Pancreas (tissue), 10 donors: ENCODE measurements at places on chromosomes 2 and 18. TPM values are rescaled to one million over a fixed set of nuclear protein-coding genes. Genes with fewer than 3 reads are reported as not detected.
A peak's percentile ranks its signal among the peaks of the same experiment; 100 is the strongest.

The SP5 gene
- total RNA-seq, result 0.08 TPM

The INHBB gene
- total RNA-seq, result 0.59 TPM

DNA sequence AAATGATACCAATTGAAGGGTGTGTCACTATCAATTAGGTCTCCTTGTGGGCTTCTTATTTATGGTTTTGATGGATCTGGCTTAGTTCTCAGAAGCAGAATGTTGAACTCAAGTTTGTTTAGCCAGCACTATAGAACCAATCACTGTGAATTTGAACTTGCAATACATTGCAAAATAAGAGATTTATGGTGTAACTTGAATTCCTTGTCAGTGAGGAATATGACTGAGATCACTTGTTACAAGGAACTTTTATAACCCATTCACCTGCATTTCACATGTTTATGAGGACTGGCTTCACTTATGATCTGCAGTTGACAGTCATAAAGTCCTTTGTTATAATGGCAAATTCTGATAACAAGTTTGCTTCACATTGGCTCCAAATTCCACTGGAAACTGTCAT lies 9.8 kb downstream of the GATA6 start:
- H3K4me3 ChIP-seq, result no peak overlapping the region
- no peaks in the 10 kb centered on the region for H3K36me3 ChIP-seq
- DNase-seq, result no peak
- peaks cover 27% of the 10 kb centered on the region for H3K4me1 ChIP-seq
- no peaks in the 10 kb centered on the region for H3K27me3 ChIP-seq
- peak overlapping the region; percentile 99 for H3K27ac ChIP-seq

The CCDC178 gene
- 0.23 TPM for total RNA-seq

- no peak overlapping the region for H3K4me3 ChIP-seq
- H3K27me3 ChIP-seq, result no peaks in the 10 kb centered on the region
- H3K36me3 ChIP-seq, result no peaks in the 10 kb centered on the region
Observed at GRCh38 chr2:142557391-142557790, 320.1 kb upstream of the KYNU start.

DNA sequence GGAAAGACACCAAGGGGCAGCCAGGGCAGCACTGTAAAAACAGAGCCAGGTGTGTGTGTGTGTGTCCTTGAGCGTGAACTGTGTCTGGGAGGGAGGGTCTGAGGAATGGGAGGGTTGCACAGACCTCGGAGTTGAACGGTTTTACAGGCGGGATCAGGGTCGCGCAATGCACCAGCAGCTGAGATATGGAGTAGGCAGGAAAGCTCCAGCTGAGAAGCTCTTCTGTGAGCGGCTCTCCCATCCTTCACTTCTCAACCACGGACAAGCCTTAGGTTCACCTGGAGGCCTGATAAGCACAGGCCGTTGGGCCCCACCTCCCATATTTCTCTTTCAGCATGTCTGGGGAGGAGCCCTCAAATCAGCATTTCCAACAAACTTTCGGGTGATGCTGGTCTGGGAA lies 12.1 kb downstream of the SERTAD2 start:
- no peak overlapping the region for H3K4me3 ChIP-seq
- H3K4me1 ChIP-seq, result peaks cover 34% of the 10 kb centered on the region
- DNase-seq, result no peak

The TMBIM1 gene
- total RNA-seq, result 147 TPM

The DSG2 gene
- total RNA-seq, result 23.2 TPM

DNA sequence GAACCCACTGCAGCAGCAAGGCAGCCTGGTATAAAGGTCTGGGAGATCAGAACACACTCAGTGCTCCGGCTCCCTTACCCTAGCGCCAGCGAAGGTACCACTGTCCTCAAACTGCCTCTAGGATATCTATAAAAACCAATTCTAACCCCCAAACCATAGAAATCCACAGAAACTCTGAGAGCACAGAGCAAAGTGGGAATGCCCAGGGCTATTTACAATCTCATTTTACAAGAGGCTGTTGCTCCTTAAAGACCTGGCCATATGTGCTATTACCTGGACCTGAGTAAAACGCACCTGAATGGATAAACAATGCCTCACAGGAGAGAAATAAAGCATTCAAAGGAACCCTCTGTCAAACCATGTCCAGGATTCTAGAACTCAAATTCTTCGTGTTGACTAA lies 4.3 kb downstream of the STK39 start:
- no peak for DNase-seq
- H3K27ac ChIP-seq, result no peak overlapping the region
- peaks cover 28% of the 10 kb centered on the region for H3K4me1 ChIP-seq
- H3K27me3 ChIP-seq, result no peaks in the 10 kb centered on the region

DNA sequence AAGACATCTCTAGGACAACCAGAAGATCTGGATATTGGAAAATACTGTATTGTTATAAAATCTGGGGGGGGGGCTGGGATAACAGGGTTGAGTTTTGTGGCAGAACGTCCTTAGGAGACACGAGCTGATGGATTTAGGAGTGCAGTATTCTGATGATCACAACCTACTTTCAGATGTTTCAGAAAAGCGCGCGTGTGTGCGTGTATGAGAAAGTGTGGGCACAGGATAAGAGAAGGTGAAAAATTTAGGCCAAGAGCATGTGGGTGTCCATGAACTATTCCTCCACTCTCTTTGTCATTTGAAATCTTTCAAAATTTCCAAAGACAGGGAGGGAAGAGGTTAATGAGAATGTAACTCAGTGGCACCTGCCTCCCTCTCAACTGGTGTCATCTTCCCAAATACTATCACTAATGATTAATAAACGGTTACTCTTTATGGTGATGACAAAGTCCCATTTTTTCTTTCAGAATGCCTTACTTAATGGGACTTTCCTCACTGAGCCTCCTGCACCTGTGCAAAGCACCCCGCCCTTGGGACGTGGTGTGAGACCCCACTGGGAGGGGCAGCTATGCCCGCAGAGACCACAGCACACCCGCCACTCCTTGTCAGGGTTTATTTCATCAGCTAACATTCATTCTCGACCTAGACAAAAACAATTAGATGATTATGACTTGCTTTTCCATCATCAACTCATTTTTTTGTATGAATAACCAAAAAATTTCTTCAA lies 53.6 kb downstream of the HS6ST1 start:
- H3K4me3 ChIP-seq, result no peak overlapping the region
- H3K27me3 ChIP-seq, result no peaks in the 10 kb centered on the region
- DNase-seq, result no peak
- no peaks in the 10 kb centered on the region for H3K36me3 ChIP-seq
- no peak overlapping the region for H3K27ac ChIP-seq

The PAX3 gene
- not detected for total RNA-seq

- no peak overlapping the region for H3K4me3 ChIP-seq
- no peaks in the 10 kb centered on the region for H3K27me3 ChIP-seq
- H3K36me3 ChIP-seq, result no peaks in the 10 kb centered on the region
- H3K4me1 ChIP-seq, result no peaks in the 10 kb centered on the region
- DNase-seq, result no peak
- no peak overlapping the region for H3K27ac ChIP-seq
Observed at GRCh38 chr18:3384664-3385563, 65.1 kb upstream of the TGIF1 start.

The NT5DC4 gene
- not detected for total RNA-seq

- DNase-seq, result no peak
- H3K27ac ChIP-seq, result no peak overlapping the region
- no peaks in the 10 kb centered on the region for H3K4me1 ChIP-seq
Observed at GRCh38 chr2:120305937-120306490, 39.9 kb upstream of the INHBB start.

- H3K27me3 ChIP-seq, result no peaks in the 10 kb centered on the region
- no peaks in the 10 kb centered on the region for H3K4me1 ChIP-seq
- no peak overlapping the region for H3K27ac ChIP-seq
- H3K4me3 ChIP-seq, result no peak overlapping the region
Observed at GRCh38 chr2:212384027-212384426, 154.6 kb downstream of the ERBB4 start.

DNA sequence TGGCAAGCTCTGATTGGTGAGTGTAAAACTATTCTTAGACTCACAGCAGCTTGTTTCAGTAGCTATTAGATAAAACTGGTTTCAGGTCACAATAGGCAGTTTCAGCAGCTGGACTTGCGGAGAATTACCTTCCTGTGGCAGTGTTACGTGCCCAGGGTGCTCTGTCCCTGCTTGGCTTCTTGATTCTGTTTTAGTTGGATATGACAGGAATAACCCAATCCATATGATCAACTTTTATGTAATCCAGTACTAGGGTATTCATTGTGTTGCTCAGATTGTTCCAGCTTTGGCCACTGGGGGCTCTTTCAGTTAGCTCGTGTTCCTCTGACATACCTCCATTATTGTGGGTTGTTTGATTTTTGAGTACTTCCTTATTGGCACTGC lies 43.1 kb downstream of the INPP4A start:
- peaks cover 13% of the 10 kb centered on the region for H3K4me1 ChIP-seq
- H3K27ac ChIP-seq, result no peak overlapping the region
- H3K27me3 ChIP-seq, result no peaks in the 10 kb centered on the region
- no peaks in the 10 kb centered on the region for H3K36me3 ChIP-seq

The STPG4 gene
- total RNA-seq, result not detected

The SNORC gene
- total RNA-seq, result 1.2 TPM

DNA sequence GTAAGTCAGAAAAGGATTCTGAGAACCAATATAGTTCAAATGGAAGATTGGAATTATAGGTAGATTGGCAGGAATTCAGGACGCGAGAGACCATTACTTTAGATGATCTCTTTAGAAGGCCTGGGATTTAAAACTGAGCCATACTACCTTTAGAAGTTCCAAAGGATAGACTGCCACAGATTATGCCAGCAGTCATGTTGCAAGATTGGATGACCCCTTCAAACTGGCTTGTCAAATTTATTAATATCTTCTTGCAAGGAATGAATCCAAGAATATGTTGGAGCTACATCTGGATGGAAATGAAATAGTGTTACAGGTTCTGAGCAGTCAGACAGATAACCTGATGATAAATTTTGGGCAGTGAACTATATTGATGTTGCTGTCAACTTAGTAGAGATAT lies 22.0 kb downstream of the BABAM2 start:
- no peak overlapping the region for H3K4me3 ChIP-seq
- H3K36me3 ChIP-seq, result no peaks in the 10 kb centered on the region
- no peak for DNase-seq
- no peak overlapping the region for H3K27ac ChIP-seq
- H3K27me3 ChIP-seq, result no peaks in the 10 kb centered on the region

The HRH4 gene
- total RNA-seq, result not detected

DNA sequence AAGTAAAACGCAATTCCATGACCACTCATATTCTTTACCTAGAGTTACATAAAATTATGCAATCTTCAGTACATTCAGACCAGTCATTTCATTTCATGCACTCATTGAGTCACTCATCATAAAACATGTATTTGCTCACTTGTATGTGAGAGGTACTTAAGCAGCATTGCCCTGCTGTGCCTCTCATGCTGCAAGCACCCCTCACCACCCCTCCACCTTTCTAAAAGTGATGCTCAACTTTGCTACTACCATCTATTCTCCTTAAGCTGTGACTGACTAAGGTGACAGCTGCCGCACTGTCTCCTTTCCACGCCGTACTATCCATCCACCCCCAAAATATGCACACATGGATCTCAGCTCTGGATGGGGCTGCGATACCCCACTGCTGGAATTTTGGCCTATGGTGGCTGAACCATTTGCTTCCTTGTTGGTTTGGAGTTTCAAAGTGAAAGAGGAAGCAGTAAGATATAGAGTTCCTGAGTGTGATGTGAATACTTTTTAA lies 7.2 kb downstream of the ARHGAP25 start:
- no peaks in the 10 kb centered on the region for H3K36me3 ChIP-seq

DNA sequence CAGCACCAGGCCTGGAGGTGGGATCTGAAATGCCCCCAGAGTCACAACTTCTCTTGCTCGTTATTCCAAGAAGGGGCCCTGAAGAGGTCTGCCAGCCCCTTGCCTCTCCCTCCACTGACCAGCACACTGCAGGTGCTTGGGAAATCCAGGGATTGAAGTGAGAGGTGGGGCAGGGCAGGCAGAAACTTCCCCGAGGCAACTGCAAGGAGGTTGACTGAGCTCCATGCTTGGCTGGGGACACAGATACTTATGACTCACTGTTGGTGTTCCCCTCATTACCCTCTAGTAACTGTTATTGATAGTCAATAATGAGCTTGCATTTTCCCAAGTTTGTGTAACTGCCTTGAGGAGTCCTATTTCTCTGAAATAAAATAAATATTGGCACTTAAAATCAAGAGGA lies 47.5 kb downstream of the MARCO start:
- DNase-seq, result no peak
- no peaks in the 10 kb centered on the region for H3K27me3 ChIP-seq

- no peak overlapping the region for H3K4me3 ChIP-seq
- no peak overlapping the region for H3K27ac ChIP-seq
Observed at GRCh38 chr2:34747643-34748042, 1148.5 kb upstream of the FAM98A start.

The DAW1 gene
- total RNA-seq, result not detected

- DNase-seq, result peak; percentile 29
- H3K27ac ChIP-seq, result no peak within 1 kb of the TSS
- H3K27me3 ChIP-seq, result peaks cover 3% of the 10 kb centered on the region
- H3K4me3 ChIP-seq, result no peak within 1 kb of the TSS
- no peaks in the 10 kb centered on the region for H3K4me1 ChIP-seq
- H3K36me3 ChIP-seq, result no peaks in the 10 kb centered on the region
Observed at GRCh38 chr2:227871375-227871791, at the start of gene DAW1. DAW1 (plus strand) TSS chr2:227871631; CDS start chr2:227871690, 59 bp downstream.

The FAP gene
- 4.9 TPM for total RNA-seq

DNA sequence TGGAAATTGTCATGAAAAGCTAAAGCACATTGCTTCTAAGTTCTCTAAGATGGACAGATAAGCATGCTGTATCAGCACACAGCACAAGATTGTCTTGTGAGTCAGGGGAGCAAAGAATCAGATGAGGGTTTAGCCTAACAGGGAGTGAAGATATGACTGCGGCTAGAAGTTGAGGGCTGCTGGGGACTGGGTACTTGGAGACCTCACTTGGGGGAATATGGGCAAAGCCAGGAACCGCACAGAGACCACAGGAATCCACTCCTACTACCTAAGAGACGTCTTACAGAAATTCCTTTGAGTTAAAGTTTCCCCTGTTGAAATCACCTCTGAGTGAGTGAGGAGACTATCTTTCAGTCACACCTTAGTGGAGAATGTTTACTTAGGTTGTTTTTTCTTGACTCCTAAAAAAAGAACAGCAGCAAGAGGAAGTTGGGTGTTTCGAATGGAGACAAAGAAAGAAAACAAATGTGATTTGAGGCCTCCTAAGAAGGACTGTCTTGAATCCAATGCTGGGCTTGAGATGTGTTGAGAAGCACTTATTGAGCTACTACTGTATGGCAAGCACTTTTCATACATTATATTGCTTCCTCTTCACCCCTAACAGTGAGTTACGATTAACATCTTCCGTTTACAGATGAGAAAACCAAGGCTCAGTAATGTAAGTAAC lies 100.7 kb downstream of the ANKRD44 start:
- H3K27ac ChIP-seq, result no peak overlapping the region
- no peak for DNase-seq
- no peaks in the 10 kb centered on the region for H3K27me3 ChIP-seq
- H3K4me1 ChIP-seq, result peaks cover 8% of the 10 kb centered on the region
- no peak overlapping the region for H3K4me3 ChIP-seq

DNA sequence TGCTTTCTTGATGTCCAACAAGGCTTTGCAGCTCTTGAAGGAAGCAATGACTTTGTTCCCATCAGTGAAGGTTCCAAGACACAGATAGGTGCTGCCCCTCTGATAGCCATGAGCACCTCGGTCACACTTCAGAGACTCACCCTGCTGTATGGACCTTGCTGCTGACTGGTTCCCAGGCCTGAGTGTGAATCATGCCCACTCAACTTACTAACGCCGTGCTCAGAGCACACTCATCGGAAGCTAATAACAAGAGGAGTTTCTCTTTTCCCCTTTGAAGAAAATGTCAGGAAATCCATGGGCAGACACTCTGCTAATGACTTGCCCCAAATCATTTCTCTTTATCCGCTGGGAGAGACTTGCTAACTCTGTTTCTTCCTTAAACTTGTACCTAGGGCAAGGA lies 83.8 kb upstream of the ARL4C start:
- H3K27ac ChIP-seq, result no peak overlapping the region
- no peak for DNase-seq
- H3K27me3 ChIP-seq, result no peaks in the 10 kb centered on the region
- H3K4me3 ChIP-seq, result no peak overlapping the region

The CFAP65 gene
- total RNA-seq, result 0.12 TPM

The TP53I3 gene
- 17.0 TPM for total RNA-seq

The RIT2 gene
- not detected for total RNA-seq
